Activated T-cell treated with anti-CD3 and anti-CD28 coated beads, Interleukin-2, amount 50 U/mL, for 4 hours (primary cell): ENCODE measurements at places on chromosomes 1 and 21. TPM values are rescaled to one million over a fixed set of nuclear protein-coding genes. Genes with fewer than 3 reads are reported as not detected.

Gene GNG4
- total RNA-seq: 0.26 TPM

GRCh38 chr1:54542120-54542961 is 5.7 kb upstream of the ACOT11 start:
- peak; percentile 28 for DNase-seq

DNA sequence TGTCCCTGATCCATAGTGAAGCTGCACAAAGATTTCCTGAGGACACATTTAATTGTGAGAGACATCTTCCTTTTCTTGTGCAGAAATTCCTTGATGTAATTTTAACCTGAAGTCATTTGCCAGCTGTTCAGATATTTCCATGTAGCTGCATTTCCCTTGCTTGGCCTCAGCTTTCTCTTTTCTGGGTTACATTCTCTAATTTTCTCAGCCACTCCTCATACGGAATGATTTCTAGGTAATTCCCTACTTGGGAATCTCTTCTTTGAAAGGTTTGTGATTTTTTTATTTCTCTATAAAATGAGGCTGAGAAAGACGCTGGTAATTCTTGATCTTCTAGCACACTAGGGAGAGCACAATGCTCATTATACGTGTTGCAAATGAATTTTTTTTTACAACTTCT is 199.0 kb downstream of the PCP4 start:
- DNase-seq: no peak

Gene RABGGTB
- total RNA-seq: 292 TPM

DNA sequence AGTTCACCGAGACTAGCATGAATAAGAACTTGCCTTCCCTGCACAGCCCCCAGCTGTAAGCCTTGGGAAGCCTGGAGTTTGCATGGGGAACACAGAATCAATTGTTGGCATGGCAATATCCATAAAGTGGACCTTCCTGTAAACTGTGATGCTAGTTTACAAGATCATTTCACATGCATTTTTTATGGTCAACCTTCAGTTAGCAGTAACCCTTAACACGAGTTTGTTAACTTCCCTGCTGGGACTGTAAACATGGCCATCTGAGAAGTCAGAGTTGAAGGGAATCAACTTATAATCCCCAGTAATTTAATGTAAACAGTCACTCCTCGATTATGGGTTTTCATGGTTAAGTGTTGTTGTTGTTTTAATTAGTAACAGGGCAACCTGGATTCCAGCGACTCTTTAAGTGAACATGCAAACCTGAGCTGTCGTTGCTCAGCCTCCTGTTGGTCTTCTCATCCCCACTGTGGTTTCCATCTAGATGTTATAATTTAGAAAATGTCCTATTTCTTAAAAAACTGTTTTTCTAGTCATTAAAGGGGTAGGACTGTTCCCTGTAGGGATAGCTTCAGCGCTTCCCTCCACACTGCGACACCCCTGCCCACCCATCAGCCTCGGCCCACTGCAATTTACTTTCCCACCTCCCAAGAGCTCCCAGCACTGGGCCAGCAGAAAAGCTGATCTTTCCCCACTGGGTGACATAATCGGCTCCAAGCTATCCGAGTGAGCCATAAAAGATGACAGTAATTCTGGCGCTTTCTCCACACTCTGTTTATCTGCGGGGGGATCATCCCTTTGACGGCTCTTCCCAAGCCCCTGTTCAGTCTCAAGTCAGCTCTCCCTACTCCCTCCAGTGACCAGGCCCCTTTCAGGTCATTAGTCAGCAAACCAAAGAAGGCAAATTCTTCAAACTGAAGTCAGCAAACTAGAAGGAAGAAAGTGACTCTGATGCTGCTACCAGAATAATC is 107.6 kb upstream of the IPO9 start:
- DNase-seq: no peak

GRCh38 chr1:116292929-116293725 is 79.9 kb upstream of the ATP1A1 start:
- DNase-seq: no peak

Gene OR2T35
- not detected for total RNA-seq

Gene GLUL
- total RNA-seq: 52.5 TPM

Gene TMPRSS15
- total RNA-seq: not detected

DNA sequence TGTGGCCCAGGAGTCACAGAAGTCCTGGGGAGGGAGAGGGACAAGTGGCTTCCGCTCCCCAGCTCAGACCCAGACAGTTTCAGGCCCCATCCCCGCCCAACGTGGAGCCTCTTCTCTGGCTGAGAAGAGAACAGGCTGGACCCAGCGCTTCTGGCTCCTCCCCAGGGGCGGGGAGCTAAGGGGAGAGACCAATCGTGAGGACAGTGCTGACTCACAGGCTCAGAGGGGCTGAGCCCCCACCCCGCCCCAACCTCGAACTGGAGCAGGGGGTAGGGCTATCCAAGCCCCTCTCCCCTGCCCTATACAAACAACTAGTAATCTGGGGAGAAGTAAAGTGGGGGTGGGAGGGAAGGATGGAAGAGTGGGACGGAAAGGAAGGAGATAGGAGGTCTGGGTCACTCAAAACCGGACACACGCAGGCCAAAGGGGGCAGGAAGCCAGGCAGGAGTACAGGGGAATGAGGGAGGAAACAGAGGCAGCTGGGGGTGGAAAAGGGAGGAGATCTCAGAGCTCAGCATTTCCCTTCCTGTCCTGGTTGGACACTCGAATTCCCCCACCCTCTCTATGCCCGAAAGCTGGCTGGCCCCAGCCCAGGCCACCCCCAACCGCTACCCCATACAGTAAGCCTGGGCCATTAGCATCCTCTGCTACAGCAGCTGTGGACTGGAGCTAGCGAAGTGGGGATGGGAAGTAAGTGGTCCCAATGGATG is at the start of gene SHC1:
Gene SHC1, minus strand, starts transcription at position 117 of the 710 bp plus-strand sequence. CDS start 221 bp downstream, outside the sequence.
- no peak for DNase-seq

- DNase-seq: peak; percentile 85
These were observed at the start of gene SCYL3 for GRCh38 chr1:169893645-169894423. Gene SCYL3, minus strand, starts transcription at chr1:169893896. Its CDS starts 5,056 bp downstream, at chr1:169888840.

- no peak for DNase-seq
These were observed 312.7 kb downstream of the PTPRU start for GRCh38 chr1:29549001-29549400.

Gene CHI3L1
- total RNA-seq: not detected

DNA sequence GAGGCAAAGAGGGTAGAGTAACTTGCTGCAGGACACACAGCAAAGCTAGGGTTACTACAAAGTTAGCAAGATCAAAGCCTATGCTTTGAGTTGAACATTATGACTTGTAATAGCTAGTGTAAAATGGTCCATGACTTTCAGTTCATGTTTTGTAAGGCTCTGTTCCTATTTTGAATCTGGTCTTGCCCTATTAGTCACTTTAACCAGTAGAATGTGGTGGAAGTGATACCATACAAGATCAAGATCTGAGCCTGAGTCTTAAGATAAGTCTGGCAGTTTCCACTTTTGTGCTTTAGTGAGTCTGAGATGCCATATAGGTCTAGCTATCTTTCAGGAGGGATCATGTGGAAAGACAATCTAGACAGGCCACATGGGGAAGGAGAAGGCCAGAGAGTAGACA is 282.1 kb upstream of the BRINP3 start:
- DNase-seq: no peak

- no peak for DNase-seq
These were observed 6.8 kb upstream of the LHX9 start for GRCh38 chr1:197910120-197910991.

DNA sequence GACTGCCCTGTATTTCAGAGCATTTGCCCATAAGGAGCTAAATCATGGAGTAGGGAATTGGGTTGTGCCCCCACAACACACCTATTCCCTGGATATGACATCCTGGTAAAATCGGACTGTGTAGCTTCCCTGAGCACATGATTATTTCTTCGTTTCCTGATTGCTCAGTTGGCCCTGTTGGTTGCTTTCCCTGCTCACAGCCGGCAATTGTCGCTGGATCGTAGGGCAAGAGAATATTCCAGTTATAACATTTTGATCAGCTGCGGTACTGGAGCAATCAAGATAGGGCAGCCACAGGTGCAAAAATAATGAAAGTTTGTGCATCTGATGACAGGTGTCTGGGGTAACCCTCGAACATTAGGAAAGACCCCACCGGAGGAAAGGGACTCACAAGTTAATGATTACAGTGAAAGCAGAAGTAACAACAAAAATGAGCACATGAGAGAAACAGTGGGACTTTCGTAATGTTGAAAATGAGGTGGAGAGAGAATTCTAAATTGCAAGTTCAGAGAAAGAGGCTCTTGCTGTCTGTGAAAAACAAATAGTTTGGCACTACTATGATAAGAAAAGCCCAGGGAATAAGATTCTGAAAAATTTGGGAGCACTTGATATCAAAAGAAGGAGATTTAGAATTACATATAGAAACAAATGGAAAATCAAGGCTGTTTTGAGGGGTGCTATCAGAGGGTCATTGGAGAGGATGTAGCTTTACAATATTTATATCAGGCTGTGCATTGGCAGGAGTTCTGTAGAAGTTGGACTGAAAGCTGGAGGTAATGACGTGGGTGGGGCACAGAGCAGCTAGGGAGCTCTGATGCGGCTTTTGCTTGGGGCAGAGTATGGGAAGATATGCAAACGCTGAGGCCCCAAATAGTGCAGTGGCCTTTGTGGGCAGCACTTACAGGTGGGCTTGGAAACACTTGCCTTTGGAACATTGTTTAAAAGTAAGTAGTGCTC is at the start of gene MAB21L3:
Gene MAB21L3, plus strand, starts transcription at position 833 of the 957 bp plus-strand sequence. CDS start 1,217 bp downstream, outside the sequence.
- DNase-seq: no peak

Gene MATN1
- 2.0 TPM for total RNA-seq

DNA sequence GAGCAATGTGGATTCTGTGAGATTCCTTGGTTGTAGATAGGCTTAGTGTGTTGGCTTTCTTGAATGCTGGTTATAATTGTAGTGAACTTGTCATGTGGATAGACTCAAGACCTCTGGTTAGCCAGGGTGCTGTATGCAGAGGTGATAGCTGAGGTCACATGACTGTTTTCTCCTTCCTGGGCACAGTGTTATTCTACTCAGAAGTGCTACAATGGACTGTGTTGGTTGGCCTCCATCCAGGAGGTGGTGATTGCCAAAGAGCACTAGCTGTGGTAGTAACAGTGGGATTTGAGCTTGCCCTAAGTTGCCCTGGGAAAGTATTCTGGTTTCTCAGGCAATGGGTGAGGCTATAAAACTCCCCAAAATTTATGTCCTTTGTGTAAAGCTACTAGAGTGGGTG is 71.6 kb downstream of the SH3BGR start:
- DNase-seq: no peak

DNA sequence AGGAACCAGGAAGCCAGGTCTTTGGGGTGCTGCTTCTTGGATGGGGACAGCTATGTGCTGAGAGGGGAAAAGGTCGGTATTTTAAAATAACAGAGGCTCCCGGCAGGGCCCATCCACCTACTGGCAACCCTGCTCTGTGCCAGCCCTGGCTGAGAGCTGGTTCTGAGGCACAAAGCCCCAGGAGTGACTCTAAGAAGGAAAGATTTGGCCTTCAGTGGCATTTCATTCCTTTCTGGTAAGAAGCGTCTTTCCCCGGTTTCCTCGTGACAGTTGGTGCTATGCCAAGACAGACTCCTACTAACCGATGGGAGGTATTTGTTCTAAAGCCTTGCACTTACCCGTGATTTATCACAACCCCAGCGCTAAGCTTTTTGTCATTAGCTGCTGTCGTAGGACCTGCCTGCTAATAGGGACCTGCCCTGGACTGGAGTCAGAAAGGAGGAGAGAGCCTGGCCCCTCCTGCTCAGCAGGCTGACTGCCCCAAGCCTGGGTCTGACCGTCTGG is 123.1 kb upstream of the ADAR start:
- DNase-seq: no peak
